ENCODE measurements at places on chromosomes 1 and 21.

- no peak for DNase-seq
Measured at GRCh38 chr1:56002231-56002630, 577.1 kb downstream of the PLPP3 start.

DNA sequence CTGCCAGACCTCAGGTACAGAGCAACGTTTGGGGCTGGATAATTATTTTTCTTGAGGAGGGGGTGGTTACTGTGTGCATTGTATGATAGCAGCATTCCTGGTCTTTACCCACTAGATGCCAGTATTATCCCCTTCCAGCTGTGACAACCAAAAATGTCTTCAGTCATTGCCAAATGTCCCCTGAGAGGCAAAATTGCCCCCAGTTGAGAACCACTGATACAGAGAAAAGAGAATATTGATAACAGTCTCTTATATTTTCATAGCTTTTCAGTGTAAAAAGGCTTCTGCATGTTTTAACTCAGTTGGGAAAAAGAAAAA lies 51.8 kb upstream of the SYT14 start:
- no peak for DNase-seq

DNA sequence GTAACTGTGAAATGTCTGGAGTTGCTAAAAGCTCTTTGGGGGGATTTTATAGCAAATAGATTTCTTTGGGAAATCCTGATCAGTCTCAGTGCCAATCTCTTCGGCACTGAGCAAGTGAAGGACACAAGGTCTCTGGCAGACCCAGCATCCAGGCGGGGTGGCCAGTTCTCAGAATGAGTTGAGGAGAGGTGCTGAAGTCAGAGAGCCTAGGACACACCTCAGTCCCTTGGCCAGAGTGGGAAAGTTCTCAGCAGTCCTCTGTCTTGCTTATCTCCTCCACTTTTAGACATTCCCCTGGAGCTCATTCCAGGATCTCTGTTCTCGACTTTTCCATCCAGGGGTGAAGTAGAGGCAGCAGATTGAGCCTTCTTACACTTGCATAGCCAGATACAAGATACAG lies 6.7 kb downstream of the HLX start:
- DNase-seq = no peak

DNA sequence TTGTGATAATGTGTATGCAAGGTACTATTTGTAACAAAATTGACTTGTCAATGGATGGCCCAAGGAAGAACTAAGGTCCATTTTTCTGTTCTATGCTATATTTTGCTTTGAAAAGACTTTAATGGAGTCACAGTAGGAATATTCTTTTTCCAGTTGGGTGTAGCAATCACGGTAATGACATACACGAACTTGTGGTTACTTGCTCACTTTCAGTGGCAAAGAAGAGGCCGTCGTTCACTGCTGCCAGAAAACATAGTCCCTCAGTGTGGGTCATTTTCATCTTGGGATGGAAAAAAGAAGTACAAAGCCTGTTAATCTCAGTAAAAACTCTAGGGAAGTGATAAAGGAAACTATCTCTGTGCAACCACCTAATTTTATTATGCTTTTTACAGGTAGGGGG lies 47.8 kb upstream of the LAMC2 start:
- DNase-seq = no peak

DNA sequence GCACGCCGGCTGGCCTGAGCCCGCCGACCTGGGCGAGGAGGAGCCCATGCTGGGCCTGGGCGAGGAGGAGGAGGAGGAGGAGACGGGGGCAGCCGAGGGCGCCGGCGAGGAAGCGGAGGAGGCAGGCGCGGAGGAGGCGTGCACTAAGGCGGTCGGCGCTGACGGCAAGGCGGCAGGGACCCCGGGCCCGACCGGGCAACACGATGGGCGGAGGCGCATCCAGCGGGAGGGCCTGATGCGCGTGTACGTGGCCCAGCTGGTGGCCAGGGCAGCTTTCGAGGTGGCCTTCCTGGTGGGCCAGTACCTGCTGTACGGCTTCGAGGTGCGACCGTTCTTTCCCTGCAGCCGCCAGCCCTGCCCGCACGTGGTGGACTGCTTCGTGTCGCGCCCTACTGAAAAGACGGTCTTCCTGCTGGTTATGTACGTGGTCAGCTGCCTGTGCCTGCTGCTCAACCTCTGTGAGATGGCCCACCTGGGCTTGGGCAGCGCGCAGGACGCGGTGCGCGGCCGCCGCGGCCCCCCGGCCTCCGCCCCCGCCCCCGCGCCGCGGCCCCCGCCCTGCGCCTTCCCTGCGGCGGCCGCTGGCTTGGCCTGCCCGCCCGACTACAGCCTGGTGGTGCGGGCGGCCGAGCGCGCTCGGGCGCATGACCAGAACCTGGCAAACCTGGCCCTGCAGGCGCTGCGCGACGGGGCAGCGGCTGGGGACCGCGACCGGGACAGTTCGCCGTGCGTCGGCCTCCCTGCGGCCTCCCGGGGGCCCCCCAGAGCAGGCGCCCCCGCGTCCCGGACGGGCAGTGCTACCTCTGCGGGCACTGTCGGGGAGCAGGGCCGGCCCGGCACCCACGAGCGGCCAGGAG lies 7.2 kb upstream of the IBA57 start:
- DNase-seq = no peak

DNA sequence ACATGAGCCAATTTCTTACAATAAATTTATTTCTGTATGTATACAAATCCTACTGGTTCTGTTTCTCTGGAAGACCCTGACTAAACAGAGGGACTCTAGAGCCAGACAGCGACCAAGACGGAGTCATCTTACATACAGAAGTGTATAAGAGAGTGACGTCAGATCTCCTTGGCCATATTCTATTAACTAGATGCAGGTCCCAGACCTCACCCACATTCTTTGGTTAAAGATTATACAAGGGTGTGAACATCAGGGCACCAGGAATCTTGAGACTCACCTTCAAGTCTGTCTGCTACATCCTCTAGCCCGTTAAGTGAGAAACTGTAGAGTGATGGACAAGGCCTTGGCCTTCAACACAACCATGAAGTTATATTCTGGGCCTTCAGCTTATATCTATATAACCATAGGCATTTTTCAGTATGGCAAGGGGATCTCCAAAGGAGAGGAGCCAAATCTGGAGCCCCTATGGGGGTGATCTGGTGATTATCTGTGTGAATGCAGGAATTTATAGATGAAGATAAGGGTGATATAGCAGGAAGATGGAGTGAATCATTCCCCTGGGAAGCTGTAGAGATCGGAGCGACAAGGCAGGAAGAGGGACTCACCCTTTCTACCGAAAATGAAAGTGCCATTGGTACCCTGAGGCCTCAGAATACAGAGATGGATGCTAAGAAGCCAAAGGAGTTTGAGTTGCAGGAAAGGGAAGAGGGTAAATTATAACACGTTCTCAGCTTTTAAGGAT lies 83.9 kb downstream of the ADAMTS1 start:
- DNase-seq = no peak

GRCh38 chr1:161139766-161140165 lies 7.3 kb upstream of the DEDD start:
- no peak for DNase-seq

DNA sequence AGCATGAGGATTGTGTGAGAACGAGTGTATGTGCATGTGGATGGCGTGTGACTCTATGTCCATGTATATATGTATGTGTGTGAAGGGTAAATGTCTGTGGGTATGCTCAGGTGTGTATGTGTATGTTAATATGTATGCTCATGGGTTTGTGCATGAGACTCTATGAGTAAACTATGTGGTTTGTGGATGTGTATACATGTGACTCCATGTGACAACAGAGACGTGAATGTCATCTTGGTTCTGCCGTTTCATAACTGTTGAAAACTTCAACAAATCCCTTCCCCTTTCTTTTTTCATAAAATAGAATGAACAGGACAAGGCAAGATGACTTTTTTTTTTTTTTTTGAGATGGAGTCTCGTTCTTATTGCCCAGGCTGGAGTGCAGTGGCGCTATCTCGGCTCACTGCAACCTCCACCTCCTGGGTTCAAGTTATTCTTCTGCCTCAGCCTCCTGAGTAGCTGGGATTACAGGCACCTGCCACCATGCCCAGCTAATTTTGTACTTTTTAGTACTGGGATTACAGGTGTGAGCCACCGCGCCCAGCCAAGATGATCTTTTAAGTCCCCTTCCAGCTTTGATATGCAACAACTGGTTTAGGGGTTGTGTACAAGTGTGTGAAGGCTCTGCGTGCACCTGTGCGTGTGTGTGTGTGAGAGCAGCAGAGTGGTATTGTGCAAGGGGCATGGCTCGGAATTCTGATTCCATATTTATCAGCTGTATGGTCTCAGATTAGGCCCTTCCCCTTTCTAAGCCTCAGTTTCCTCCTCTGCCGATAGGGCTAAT lies 106.3 kb downstream of the EBNA1BP2 start:
- DNase-seq = no peak

DNA sequence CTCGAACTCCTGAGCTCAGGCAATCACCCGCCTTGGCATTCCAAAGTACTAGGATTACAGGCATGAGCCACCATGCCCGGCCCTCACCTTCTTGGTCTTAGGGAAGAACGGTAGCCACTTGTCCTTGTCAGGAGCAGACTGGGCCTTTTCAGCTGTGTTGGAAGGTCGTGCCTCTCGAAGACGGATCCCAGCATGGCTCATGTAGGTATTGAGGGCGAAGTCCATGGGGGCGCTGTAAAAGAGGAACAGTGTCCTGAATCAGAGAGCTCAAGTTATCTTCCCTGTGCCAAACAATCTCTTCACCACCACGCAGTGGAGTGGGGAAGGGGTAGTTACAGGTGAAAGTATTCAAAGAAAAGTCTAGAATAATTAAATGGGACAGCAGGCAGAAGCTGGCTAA lies 35.9 kb downstream of the LRRC71 start:
- no peak for DNase-seq

GRCh38 chr1:42484382-42484781 lies 21.3 kb downstream of the CCDC30 start:
- DNase-seq = no peak

DNA sequence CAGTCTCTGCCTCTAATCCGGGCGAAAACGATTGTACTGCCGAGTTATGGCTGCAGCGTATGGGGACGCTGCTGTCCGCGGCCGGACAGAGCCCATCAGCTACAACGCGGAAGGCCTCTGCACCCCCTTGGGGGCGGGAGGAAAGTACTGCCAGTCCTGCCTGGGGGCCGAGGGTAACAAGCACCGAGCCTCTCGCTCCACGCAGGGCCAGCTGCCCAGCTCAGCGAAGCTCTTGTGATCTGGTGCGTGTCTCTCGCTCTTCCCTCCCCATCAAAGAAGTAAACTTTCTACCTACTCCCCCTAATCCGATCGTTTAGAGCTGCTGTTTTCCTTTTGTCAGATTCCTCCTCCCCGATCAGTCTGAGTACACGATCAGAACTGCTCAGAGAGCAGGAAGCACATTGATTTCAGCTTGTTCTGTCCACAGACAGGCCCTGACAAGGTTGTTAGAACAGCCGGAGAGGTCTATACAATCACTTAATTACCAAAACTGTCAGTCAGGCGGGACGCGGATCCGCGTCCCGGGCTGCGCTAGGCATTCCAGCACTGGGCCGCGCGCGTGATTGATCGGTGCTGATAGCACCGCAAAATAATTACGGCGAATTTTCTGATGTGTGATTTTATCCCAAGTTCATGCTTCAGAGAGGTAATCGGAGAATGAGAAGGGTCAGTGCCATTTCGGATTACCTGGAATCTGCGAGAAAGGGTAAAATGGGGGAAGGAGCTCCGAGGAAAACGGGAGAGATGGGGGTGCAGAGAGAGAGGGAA lies 8.7 kb upstream of the BARHL2 start:
- DNase-seq = no peak

DNA sequence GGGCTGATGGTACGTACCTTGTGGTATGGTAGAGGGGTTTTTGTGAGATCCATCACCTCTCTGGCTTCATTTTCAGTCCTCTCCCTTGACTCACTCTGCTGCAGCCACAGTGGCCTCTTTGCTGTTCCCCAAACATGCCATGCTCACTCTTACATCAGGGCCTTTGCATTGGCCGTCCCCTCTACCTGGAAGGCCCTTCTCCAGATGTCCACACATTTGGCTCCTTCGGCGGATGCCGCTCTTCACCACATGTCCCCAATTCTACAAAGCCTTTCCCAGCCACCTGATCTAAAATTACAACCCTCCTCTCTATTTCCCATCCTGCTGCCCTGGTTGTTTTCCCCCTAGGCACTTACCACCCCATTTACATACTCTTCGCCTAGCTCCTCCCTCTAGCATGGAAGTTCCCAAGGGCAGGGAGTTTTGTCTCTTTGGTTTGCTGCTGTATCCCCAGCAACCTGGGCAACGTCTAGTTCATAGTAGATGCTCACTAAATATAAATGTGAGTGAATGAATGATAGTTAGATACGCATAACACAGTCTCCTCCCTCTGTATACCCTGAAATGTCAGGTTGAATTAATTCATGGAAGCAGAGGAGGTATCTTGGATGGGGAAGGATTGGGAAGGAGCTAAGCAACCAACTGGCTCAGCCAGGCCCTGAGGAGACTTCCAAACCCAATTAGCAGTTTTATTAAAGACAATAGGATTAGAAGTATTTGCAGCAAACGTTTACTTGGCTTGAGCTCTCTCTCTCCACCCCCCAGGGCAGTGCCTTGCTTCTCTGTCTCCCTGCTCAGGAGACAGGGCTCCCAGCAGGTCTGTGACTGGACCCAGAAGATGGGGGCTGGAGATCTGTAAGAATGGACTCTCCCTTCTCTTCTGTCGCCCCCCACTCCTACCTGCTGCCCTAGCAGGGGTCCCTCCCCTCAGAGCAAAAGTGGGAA lies 264.2 kb downstream of the GRIK3 start:
- no peak for DNase-seq

DNA sequence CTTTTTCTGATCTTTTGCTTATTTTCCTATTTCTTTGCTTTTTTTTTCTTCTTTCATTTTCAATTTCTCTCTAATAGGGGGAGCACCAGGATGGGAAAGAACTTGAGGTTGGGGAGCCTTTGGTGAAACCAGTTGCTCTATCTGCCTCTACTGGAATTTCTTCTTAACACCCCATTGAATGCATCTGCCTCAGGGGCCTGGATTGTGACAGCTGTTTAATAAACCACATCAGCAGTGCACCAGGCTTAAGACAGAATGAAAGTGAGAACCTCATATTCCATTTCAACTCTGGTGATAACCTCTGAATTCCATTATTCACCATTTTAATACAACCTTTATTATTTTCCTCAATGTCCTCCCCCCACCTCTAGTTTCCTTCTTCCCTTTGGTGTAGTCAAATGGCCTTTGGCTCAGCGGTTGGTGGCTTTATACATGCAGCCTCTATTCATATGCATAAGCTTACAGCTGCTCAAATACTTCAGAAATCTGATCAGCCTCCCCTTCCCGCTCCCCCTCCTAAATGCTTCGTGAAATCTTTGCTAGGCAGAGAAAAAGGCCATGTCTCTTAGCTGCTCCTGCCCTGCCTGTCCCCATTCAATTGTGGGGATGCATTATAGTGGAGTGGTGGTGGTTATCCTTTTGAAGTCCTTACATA lies 537.3 kb upstream of the PLXNA2 start:
- no peak for DNase-seq

GRCh38 chr1:64745181-64745985 lies 508 bp downstream of the RAVER2 start:
- peak; percentile 18 for DNase-seq

- DNase-seq = no peak
Measured at GRCh38 chr1:209456878-209457277, 126.6 kb upstream of the CAMK1G start.

GRCh38 chr1:196183941-196184340 lies 424.3 kb downstream of the KCNT2 start:
- DNase-seq = no peak

- no peak for DNase-seq
Measured at GRCh38 chr1:48123647-48124046, 98.9 kb upstream of the SLC5A9 start.

GRCh38 chr1:151277249-151277648 lies 4.8 kb upstream of the ZNF687 start:
- no peak for DNase-seq
